ENCODE measurements at places on chromosomes 7 and 10.

DNA sequence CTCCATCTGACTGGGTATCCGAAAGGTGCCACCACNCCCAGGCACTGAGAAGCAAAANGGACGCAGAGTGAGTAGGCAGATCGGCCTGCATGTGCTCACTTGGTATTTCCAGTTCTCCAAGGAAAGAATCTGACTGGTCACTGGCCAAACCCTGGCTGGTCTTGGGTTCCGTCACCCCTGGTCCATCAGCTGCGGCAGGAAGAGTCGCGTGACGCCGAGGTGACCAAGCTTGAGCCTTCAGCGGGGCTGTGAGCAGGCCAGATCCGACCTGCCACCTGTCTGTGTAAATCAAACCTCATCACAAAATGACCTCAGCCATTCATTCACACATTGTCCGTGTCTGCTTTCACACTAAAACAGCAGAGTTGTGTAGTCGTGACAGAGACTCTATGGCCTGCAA lies 28.8 kb upstream of the CHST15 start:
- peak; percentile 94 for DNase-seq

DNA sequence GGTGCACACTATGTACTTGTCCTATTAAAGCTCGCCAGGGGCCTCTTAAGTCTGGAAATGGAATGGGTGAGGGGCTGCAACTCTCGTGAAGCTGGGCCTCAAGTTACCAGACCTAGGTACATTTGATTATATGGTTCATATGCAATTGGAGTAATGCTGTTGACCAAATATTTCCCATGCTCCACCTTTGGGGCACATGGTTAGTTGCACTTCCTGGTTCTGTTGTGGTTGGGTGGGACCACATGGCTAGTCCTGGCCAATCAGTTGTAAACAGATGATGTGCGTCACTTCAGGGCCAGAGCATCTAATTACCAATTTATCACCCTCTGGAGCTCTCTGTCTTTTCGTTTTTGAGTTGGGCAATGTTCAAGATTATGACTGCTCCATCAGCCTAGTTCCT lies 39.5 kb upstream of the OPN4 start:
- no peak for DNase-seq

DNA sequence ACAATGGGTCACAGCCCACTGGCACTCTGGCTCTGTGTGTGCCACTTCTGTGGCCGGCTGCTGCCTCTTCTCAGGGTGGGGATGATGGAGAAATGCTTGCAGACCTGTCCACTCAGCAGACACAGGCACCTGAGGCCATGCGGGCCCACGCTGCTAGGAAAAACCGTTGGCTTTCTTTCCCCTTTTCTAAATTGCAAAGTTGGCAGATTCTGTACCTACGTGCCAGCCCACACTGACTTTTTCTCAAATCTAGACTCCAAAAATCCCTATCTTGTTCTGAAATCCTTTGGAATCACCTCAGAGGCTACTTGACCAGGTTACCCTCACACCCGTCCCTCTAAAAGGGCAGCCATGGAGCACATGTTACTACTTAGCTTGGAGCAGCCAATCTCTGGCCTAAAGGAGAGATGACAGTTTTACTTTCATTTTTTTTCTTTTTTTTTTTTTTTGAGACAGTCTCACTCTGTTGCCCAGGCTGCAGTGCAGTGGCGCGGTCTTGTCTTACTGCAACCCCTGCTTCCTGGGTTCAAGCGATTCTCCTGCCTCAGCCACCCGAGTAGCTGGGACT lies 99.4 kb downstream of the RNF216 start:
- no peak for DNase-seq

GRCh38 chr10:62264702-62265436 lies 3.8 kb downstream of the RTKN2 start:
- DNase-seq, result peak; percentile 87

GRCh38 chr10:58269782-58270290 lies 874 bp downstream of the CISD1 start:
- DNase-seq, result no peak

DNA sequence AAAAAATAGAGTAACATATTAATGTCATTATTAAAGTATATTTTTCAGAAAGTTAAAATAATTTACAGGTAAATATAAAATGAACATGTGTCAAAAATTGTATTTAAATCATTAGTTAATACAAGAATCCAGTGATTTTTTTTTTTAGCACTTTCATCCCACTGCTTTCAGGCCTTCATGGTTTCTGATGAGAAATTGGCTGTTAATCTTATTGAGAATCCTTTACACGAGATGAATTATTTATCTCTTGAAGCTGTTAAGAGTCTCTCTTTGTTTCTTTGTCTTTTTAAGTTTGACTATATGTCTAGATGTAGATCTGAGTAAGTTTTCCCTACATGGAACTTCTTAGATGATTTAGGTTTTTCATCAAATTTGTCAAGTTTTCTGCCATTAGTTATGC lies 578.5 kb upstream of the KCND2 start:
- peak; percentile 7 for DNase-seq

- no peak for DNase-seq
Observed at GRCh38 chr7:70017357-70017756, 419.1 kb downstream of the AUTS2 start.

- no peak for DNase-seq
Observed at GRCh38 chr10:112789248-112789647, 160.8 kb upstream of the TCF7L2 start.

DNA sequence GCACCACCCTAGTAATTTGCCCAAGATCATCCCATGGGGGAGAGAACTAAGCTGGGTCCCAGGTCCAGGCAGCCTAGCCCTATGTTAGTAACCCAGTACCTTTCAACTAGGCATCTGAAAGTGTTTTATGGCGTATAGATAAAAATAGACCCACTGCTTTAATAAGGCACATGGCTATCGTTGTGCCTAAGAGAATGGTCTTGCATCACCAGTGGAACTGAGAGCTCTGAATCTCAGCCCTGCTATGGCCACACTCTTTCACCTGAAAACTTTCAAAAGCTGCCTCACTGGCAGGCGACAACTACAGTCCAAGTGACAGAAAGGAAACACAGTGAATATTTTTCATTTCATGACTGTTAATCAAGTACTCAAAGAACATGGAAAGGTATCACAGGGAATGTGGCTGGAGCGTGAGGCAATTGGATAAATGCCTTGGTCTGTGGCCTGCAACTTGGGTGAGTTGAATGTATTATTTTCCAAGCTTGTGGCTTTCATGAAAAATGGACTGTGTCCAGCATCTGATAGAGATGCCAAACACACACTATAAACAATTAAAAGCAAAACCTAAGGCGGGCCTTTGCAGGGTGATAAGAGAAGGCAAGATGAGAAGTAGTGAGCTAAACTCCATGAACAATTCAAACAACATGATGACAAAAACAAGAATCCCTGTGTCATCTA lies 18.0 kb upstream of the SFMBT2 start:
- DNase-seq, result no peak

DNA sequence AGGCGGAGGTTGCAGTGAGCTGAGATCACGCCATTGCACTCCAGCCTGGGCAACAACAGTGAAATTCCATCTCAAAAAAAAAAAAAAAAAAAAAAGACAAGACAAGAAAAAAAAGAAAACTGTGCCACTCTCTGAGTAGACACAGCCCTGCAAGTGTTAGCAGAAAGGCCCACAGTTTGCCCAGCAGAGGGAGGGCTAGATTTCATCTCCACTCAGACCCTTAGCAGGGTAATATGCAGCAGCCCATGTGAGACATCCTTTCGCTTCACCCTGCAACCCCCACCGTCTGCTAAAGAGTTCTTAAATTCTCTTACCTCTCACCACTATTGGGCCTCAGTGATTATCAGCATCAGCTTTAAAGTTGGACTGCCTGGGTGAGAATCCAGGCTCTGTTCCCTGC lies 38.2 kb downstream of the CTNNA3 start:
- DNase-seq, result no peak

DNA sequence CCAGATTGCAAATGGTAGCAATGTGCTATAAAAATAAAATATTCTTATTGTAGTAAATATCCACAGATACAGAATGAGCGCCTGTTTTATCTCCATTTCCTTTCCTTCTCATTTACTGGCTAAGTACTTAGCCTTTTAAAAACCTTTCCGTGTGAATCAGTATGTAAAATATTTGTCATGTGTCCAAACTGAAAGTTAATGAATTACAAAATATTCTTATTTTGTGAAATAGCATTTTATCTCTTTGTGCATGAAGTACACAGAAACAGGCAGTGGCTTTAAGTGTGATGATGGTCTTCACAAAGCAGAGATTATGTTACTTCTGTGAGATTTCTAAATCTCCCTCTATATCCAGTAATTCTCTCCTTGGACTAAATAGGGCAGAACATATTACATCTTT lies 56.7 kb upstream of the KIAA1217 start:
- DNase-seq, result no peak

DNA sequence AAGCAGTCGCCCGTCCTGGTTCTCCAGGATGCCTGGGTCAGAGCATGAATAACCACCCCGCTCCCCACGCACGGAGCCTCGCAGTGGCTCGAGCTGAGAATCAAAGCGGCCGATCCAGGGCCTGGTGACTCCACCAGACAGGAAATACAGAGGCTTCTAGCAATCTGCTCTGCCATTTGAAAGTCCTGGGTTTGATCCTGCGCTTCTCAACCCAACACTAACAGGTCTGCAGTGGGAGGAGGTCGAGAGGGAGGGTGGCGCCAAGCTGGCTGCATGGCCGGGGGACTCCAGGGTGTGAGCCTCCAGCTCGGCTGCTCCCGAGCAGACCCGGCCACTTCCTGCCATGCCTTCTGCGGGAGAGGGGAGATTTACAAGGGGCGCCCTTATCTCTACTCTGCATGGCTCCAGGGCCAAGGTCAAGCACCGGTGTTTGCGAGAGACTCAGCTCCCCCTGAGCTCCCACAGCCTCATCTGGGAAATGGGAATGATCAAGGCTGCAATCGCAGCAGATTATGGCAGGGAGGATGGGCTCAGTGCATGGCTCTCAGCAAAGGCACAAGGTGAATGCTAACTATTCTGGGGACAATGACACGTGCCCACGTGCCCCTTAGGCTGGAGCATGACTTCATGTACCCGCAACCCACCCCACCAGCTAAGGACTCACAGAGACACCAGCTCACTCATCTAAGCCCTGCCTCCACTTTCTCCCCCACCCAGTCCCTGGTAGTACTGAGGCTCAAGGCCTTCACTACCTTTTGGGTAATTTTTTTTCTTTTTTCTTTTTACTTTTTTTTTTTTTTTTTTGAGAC lies 73.9 kb upstream of the TNRC18 start:
- DNase-seq, result no peak

DNA sequence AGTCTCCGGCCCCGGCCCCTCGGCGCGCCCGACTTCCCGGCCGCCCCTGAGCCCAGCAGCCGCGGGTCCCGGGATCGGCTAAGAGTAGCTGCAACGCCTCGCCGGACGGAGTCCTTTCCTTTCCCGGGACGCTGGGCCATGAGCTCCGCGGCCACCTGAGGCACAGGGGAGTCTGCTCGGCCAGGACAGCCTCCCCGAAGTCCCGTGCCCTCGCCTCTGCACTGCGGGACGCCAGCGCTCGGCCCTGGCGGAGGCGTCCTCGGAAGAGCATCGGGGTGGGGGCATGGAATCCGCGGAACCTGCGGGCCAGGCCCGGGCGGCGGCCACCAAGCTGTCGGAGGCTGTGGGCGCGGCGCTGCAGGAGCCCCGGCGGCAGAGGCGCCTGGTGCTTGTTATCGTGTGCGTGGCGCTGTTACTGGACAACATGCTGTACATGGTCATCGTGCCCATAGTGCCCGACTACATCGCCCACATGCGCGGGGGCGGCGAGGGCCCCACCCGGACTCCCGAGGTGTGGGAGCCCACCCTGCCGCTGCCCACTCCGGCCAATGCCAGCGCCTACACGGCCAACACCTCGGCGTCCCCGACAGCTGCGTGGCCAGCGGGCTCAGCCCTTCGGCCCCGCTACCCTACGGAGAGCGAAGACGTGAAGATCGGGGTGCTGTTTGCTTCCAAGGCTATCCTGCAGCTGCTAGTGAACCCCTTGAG lies 502 bp downstream of the SLC18A3 start:
- DNase-seq, result no peak

GRCh38 chr7:111437736-111438135 lies 124.6 kb downstream of the IMMP2L start:
- no peak for DNase-seq

- no peak for DNase-seq
Observed at GRCh38 chr10:48247680-48248079, 26.8 kb downstream of the FRMPD2 start.

DNA sequence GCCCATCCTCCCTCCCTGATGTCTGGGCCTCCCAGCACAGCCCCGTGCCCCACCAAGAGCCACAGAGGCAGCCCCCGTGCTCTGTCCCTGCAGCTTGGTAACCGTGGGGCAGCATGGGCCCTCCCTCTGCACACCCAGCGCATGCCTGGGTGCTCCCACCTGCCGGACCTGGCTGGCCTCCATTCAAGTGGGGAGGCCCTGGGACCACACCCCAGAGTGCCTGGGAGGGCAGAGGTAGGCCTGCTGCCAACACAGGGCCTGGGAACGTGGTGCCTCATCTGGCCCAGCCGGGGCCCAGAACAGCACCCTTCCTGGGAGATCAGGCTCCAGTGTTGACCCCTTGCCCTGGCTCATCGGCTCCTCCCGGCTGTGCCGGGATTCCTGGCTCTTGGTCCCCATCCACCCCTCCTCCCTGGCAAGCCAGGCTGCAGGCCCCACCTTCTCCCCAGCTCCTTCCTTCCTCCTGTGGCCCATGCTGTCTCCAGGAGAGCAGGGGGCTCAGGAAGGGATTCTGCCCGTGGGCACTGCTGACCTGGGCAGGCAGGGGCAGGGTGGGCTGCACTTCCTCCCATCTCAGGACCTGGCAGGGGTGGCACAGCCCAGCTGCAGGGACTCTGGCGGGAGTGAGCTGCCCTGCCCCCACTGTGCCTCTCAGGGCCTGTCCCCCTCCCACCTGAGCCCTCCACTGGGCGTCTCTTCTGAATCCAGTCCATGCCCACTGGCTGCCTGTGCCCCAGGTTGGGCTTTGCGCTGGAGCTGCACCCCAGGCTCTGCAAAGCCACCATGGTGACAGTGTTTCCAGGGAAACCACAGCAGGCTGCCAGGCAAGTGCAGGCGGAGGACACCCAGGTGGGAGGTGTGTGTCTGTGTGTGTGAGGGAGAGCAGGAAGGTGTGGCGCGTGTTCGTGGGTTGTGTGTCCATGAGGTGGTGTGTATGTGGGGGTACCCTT lies 32.6 kb downstream of the PWWP2B start:
- no peak for DNase-seq

- DNase-seq, result no peak
Observed at GRCh38 chr10:128062881-128063563, 63.2 kb downstream of the MKI67 start.

DNA sequence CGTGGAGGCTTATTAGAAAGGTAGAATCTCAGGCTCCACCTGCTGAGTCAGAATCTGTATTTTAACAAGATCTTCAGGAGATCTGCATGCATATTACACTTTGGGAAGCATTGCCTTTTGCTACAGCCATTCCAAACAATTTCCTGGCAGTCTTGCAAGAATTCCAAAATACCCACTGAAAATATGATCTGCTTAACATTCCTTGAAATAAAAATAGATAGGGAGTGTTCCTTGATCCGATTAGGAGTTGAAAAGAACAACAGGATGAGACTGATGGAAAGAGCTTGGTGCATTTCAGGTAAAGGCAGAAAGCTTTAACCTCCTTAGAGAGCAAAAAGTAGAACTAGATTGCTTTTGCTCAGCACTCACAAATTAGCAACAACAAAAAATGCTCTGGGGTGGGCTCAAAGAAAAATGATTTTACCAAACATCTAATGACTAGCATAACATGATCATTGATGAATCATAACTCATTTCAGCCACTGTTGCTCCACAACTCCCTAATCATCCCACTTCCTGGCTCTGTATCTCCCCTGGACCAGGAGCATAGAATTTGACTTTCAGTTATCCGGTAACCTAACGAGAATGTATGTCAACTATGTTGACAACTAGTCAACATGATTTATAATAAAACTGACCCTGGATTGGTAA lies 115.2 kb downstream of the RNLS start:
- peak; percentile 75 for DNase-seq

GRCh38 chr7:141455723-141456122 lies 95.5 kb upstream of the AGK start:
- DNase-seq, result no peak

- no peak for DNase-seq
Observed at GRCh38 chr7:151251328-151251688, 2.8 kb upstream of the SMARCD3 start.
